ENCODE measurements at places on chromosomes 2 and 18. TPM values are rescaled to one million over a fixed set of nuclear protein-coding genes. Genes with fewer than 3 reads are reported as not detected.

SPHKAP gene
- total RNA-seq = not detected

WDR7 gene
- total RNA-seq = 19.5 TPM

CCDC142 gene
- total RNA-seq = 12.1 TPM

FTCDNL1 gene
- 1.0 TPM for total RNA-seq

CIDEA gene
- total RNA-seq = not detected

SP3 gene
- 87.7 TPM for total RNA-seq
